ENCODE measurements at places on chromosomes 5 and 9.

DNA sequence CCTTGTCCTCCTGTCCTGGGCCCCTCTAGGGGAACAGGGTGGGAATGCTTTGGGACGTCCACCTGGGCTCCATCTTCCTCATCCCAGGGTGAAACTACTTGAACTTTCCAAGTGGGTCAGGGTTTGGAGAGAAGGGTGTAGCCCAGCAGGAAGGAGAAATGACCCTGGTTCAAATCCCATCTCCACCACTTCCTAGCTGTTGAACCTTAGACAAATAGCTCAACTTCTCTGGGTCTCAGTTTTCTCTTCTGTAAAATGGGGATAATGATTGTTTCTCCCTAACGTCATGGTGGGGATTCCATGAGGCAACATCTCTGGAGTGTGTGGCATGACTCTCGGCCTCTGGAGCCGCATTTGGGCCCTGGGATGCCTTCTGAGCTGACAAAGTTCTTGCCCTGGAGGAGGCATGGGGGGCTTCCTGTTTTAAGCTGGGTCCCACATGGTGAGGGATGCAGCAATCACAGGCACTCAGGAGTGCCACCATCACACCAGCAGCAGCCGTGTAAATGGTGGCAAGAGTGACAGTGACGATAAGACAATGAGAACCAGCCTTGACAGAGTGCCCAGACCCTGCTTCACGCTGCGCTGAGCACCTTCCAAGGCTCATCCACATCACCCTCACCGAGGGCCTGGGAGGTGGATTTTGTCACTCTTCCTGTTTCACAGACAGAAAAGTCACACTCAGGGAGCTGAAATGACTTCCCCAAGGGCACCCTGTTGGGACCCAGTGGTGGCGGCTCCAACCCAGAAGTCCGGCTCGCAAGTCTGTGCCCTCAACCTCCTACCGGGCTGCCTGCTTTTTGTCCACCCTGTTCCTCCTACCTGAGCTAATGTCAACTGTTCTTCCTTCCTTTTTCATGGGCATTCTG lies 69.5 kb upstream of the IER5L start:
- no peak for DNase-seq

GRCh38 chr9:18296702-18297055 lies 177.3 kb upstream of the ADAMTSL1 start:
- no peak for DNase-seq

DNA sequence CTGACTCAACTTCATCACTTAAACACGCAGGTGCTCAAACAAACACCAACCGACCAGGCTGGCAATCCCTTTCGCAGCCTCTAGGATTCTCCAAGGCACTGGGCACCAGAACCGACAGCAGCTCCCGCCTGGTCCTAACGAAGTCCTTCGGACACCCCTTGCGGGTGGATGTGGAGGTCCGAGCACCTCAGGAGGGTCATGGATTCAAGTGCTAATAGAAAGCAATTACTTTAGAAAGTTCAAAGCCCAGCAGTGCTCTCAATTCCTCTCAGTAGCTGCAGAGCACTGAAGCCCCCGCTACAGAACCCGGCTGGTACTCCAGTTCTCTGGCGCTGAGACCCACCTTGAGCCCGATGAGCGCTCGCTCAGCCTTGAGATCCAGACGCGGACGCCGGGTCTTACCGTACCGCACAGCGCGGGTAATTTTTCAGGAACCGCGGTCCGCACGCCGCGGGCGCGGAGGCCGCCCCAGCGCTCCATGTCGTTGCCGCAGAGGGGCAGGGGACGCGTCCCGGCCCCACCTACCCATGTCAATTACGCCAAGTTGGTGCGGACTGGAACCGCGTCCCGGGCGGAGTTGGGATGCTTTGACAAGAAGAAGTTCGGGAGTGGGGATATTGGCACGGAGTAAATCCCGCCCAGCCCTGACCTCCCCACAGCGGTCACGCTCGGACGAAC lies 638 bp downstream of the MARCHF3 start:
- DNase-seq = peak; percentile 84

- DNase-seq = no peak
Observed at GRCh38 chr9:72649127-72649442, 127.7 kb downstream of the TMC1 start.

DNA sequence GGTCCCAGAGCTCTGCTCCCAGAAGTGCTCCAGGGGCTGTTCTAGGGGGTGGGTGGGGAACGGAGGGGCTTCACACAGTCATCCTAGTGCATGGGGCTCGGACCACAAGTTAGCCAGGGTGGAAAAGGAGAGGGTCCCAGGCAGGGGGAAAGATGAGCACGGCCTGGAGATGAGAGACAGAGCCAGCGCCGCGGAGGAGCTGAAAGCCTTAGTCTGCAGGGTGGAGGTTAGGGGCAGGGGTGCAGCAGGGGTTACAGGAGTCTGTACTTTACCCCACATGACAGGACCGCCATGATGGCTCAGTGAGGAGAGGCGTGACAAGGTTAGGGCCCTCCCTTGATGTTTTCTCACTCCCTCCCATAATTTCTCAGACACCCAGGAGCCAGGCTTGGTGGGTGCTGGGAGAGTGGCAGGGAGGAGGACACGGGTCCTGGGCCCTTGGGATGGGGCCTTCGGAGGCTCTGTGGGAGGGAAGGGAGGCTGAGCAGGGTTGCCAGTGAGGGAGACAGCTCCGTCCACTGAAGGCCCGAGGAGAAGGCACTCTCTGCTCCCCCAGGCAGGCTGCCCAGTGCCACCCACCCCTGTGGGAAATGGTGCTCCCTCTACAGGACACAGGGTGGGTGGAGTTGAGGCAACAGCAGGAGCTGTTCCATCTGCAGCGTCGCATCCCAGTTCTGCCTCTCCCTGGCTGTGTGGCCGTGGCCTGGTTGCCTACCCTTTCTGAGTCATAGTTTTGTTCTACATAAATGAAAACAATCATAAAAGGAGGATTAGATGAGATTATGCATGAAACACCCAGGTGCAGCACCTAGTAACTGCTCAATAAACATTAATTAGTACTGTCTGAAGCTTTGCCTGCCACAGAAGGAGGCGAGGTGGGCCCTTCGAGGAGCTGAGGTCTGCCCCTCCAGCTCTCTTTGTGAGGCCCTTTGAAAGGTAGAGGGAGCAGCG lies 66.2 kb downstream of the NDST1 start:
- DNase-seq = no peak

- no peak for DNase-seq
Observed at GRCh38 chr9:129280623-129281271, 102.7 kb upstream of the IER5L start.

- DNase-seq = peak; percentile 67
Observed at GRCh38 chr5:138352722-138353559, 456 bp downstream of the KDM3B start.

- no peak for DNase-seq
Observed at GRCh38 chr9:90803860-90804593, 2.4 kb downstream of the SYK start.

DNA sequence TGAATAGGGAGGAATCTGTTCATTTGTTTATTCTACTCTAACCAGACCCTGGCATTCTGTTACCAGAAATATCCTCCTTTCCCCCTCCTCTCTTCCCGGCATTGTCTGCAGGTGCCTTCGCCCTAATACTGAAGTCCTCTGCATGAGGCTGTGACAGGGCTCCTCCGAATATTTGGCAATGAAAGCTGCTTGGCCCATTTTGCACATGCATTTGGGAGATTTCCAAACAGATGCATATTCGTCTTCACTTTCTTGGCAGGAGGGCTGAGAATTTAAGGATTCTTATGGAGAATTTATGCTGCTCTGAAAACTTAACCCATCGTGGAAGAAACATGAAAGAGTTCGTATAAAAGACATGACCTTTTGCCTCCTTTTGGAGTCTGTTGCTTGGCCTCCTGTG lies 484.0 kb downstream of the ZNF608 start:
- no peak for DNase-seq

- no peak for DNase-seq
Observed at GRCh38 chr9:79809316-79809876, 237.6 kb downstream of the TLE4 start.
